Smooth muscle cell of the brain vasculature (primary cell): ENCODE measurements at places on chromosomes 2 and 18.
A peak's percentile ranks its signal among the peaks of the same experiment; 100 is the strongest.

DNA sequence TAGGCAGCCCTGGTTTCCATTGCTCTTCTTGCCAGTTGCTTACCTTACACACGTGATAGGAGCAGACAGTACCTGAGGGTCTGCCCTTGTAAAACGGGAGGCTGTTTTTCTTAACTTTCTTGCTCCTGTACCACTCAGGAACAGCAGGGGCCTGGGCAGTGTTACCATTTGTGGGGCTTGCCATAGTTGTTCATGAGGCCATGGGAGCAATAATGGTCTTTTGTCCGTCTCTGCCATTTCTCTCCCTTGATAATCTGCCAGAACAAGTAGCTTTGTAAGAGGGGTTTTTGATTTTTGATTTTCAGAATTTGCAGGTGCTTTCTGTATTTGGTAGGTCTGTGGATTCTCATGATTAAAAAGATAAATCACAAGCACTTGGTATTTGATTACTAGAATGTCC, 259.0 kb downstream of the PHLPP1 start:
- no peak for DNase-seq

DNA sequence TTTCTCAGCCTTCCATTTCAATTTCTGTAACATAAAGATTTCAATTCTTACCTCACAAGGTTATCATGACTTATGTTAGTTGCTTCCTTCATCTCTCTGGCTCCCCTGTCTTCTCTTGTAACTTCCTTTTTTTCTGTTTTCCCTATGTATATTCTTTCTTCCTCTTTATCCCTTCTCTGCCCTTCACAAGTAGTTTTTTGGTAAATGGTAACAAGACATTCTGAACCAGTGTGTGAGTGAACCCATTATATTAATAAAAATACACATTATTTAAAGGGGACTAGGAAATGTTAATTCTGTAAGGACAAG, 8.4 kb downstream of the ACSL3 start:
- no peak for DNase-seq

- DNase-seq: peak; percentile 12
These were observed 691 bp downstream of the BIRC6 start for GRCh38 chr2:32357318-32358110.

GRCh38 chr2:70984576-70985282, 6.3 kb downstream of the ANKRD53 start:
- no peak for DNase-seq

GRCh38 chr2:188050726-188051125, 240.9 kb upstream of the GULP1 start:
- DNase-seq: no peak

DNA sequence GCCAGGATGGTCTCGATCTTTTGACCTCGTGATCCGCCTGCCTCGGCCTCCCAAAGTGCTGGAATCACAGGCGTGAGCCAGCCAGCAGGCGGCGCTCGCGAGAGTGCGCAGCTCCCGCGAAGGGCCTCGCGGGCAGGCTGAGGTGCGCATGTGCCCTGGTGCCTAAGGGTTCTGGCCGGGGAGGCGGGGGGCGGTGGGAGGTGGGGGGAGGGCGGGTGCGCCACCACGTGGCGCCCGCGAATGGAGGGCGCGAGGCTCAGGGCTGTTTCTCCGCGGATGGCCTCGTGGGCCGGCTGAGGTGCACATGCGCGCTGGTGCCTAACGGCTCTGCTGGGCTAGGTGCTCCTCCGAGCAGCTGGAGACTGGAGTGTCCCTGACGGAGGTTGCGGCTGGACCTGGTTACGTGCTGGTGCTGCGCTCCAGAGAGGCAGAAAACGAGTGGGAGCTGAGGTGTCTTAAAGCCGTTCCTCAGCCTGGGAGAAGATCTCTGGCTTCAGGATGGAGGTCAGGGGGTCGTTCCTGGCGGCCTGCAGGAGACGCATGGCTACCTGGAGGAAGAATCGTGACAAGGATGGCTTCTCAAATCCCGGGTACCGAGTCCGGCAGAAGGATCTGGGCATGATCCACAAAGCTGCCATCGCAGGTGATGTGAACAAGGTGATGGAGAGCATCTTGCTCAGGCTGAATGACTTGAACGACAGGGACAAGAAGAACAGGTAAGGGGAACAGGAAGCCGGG, at the start of gene ANKRD62:
ANKRD62 (plus strand) TSS at position 324 of the 738 bp plus-strand sequence; CDS start at position 499, 175 bp downstream.
- DNase-seq: no peak

DNA sequence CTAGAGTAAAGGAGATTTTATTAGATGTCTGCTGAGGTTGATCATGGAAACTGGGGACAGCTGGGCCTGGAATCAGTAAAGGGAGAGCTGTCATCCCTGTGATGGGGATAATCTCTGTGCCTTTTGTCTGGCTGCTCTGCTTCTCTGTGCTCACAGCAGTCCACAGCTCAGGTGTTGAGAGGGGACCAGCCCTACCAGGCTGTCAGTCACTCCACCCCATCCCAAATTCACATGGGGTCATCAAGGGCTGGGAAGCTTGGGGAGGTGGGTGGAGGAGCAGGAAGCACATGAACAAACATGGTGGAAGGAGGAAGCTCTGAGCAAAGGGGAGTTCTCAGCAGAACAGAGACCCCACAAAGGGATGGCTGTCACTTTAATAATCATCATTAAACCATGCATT, 13.7 kb upstream of the LRRFIP1 start:
- DNase-seq: no peak

- no peak for DNase-seq
These were observed 359 bp downstream of the FRZB start for GRCh38 chr2:182866095-182866460.

GRCh38 chr2:151774506-151774905, 40.2 kb upstream of the NEB start:
- no peak for DNase-seq

GRCh38 chr2:198639580-198639979, 818.2 kb downstream of the SATB2 start:
- DNase-seq: no peak

GRCh38 chr2:160433466-160434140, 60.0 kb downstream of the RBMS1 start:
- DNase-seq: no peak

- no peak for DNase-seq
These were observed 499 bp upstream of the LMAN1 start for GRCh38 chr18:59359576-59359952.

DNA sequence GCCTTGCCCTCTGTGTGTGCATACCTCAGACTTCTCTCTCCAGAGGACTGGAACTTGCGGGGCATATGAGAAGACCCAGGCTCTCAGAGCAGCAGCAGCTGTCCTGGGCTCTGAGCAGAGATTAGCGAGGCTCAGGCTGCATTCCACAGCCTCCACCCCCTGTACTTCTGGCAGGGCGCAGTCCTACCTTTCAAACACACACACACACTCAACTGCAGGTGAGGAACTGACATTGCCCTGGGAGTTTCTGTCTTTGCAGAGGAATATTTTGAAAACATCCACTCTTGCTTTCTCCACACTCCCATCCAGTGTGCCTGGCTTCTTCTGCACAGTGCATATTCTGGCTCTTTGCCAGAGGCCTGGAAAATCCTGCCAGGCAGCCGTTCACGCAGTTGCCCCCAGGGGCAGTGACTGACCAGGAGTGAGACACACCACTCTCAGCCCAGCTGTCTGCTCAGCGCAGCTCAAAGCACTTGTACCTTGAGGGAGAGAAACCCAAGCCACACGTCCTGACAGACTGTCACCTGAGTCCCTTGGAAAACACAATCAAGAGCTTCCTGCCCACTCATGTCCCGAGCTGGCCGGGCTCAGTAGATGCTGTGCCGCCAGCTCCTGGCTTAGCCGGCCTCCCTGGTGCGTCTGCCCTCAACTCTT, 460.8 kb downstream of the RNF144A start:
- no peak for DNase-seq

- no peak for DNase-seq
These were observed 28.6 kb downstream of the TEX44 start for GRCh38 chr2:231621051-231621879.

DNA sequence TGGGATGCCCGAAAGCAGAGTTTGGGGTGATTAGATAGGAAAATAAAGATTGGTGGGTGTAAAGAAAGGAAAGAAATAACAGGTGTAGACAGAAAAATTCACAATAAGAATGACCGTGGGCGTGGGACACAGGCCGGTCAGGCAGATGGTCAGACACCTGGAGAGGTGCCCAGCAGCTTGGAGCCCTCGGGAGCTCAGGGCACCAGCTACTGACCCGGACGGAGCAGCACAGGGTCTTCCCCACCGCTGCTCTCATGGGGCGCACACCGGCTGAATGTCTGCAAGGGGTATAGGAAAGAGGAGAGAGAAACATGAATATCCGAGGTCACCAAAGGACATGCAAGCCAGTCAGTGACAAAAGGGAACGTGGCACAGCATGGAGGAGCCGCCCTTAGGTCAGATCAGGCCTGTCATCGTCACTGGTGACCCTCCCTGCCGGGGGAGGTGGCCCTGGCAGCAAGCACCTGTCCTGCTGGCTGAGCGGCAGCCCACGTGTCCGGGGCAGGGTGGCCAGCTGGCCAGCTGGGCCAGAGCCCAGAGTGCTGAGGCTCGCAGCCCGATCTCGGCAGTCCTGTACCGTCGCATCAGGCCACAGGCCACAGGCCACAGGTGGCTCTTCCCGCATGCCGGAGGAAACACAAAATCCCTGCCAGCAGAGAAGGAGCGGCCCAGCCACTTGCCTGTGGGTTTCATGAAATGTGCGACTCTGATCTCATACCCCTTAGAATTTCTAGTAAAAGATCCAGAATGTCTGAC, 112.0 kb upstream of the NDUFV2 start:
- no peak for DNase-seq

GRCh38 chr2:40511661-40512213, 59.8 kb upstream of the SLC8A1 start:
- peak; percentile 39 for DNase-seq

DNA sequence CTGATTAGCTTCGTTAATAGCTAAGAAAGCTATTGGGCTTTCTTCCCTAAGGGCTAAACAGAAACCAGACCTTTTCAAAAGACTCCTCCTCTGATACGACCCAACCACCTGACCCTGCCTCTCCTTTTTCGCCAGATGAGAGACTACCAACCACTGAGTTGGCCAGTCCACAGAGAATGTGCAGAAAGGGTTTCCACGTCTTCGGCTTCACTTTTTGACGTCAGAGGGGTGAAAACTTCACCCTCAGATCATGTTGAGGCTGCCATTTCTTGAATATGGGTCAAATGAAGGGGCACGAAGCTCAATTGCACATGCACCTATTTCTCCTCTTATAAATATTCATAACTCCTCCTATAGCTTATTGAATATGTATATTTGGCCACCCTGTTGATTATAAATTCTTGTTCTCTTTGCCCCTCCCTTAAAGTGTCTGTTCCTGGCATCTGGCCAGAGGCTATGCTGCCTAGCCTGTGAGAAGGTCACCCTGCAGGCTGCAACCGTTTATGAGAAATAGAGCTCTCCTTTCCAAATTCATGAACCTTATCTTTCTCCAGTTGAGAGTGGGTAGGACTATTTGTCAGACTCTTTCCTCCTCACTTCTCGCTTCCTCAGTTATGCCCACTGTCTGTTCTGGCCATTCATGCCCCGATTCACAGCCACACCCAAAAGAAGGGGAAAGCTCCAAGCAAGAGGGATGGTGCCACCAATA, 301.6 kb downstream of the STK39 start:
- DNase-seq: no peak

GRCh38 chr2:213229814-213230213, 54.5 kb upstream of the SPAG16 start:
- DNase-seq: no peak
